ENCODE measurements at places on chromosomes 4 and X. TPM values are rescaled to one million over a fixed set of nuclear protein-coding genes. Genes with fewer than 3 reads are reported as not detected.

The FRG2 gene
- total RNA-seq = not detected

The KCND1 gene
- 0.78 TPM for total RNA-seq

The HPGDS gene
- not detected for total RNA-seq

The FGD1 gene
- 8.3 TPM for total RNA-seq

The SHOX gene
- not detected for total RNA-seq

The ZDHHC15 gene
- total RNA-seq = not detected

The MMRN1 gene
- 28.7 TPM for total RNA-seq

The GLRA2 gene
- not detected for total RNA-seq

The CXCL1 gene
- 404 TPM for total RNA-seq

The BMX gene
- total RNA-seq = 24.9 TPM

The FGFBP2 gene
- total RNA-seq = not detected

The ADH1A gene
- total RNA-seq = not detected

The RAB40A gene
- not detected for total RNA-seq

The MAGEA1 gene
- total RNA-seq = not detected

The HHIP gene
- total RNA-seq = 143 TPM

The HTN3 gene
- not detected for total RNA-seq

The CENPE gene
- 8.1 TPM for total RNA-seq

The LNX1 gene
- 1.6 TPM for total RNA-seq

The MTTP gene
- not detected for total RNA-seq

The NHS gene
- 2.7 TPM for total RNA-seq

The CENPU gene
- 13.7 TPM for total RNA-seq

The GPRASP3 gene
- 3.6 TPM for total RNA-seq

The C4orf51 gene
- total RNA-seq = not detected

The ADH1B gene
- total RNA-seq = not detected

The GATA1 gene
- not detected for total RNA-seq

The RBM46 gene
- total RNA-seq = not detected

The HSFX4 gene
- not detected for total RNA-seq

The MAGEA9B gene
- total RNA-seq = not detected

The RLIM gene
- total RNA-seq = 31.9 TPM

The KIAA1210 gene
- not detected for total RNA-seq

The PRR32 gene
- total RNA-seq = not detected

The BBS12 gene
- 2.5 TPM for total RNA-seq
